Smooth muscle cell of bladder (primary cell): ENCODE measurements at places on chromosomes 11 and 22. TPM values are rescaled to one million over a fixed set of nuclear protein-coding genes. Genes with fewer than 3 reads are reported as not detected.

The LGR4 gene
- 8.1 and 8.7 TPM in 2 replicates for total RNA-seq

The MMP8 gene
- total RNA-seq, result under 0.01 TPM in 1 of 2 replicates, not detected in the other

The MS4A8 gene
- not detected in 2 replicates for total RNA-seq

The FGF4 gene
- total RNA-seq, result not detected in 2 replicates

The MRPL11 gene
- 40.4 and 41.0 TPM in 2 replicates for total RNA-seq

The TRPC6 gene
- total RNA-seq, result 0.09 and 0.28 TPM in 2 replicates

The SLC43A3 gene
- total RNA-seq, result 15.9 and 27.4 TPM in 2 replicates

The BACE1 gene
- 18.1 and 24.4 TPM in 2 replicates for total RNA-seq

The KCNJ5 gene
- under 0.01 TPM in 2 replicates for total RNA-seq

The RIC3 gene
- total RNA-seq, result not detected in 2 replicates

The E2F8 gene
- total RNA-seq, result not detected in 2 replicates

The TMEM151A gene
- under 0.01 and 0.18 TPM in 2 replicates for total RNA-seq

The SLC35F2 gene
- total RNA-seq, result 7.3 and 8.0 TPM in 2 replicates

The MRGPRE gene
- total RNA-seq, result not detected in 2 replicates
